NCI-H526 (cell line): ENCODE measurements at places on chromosomes 16 and 17.

DNA sequence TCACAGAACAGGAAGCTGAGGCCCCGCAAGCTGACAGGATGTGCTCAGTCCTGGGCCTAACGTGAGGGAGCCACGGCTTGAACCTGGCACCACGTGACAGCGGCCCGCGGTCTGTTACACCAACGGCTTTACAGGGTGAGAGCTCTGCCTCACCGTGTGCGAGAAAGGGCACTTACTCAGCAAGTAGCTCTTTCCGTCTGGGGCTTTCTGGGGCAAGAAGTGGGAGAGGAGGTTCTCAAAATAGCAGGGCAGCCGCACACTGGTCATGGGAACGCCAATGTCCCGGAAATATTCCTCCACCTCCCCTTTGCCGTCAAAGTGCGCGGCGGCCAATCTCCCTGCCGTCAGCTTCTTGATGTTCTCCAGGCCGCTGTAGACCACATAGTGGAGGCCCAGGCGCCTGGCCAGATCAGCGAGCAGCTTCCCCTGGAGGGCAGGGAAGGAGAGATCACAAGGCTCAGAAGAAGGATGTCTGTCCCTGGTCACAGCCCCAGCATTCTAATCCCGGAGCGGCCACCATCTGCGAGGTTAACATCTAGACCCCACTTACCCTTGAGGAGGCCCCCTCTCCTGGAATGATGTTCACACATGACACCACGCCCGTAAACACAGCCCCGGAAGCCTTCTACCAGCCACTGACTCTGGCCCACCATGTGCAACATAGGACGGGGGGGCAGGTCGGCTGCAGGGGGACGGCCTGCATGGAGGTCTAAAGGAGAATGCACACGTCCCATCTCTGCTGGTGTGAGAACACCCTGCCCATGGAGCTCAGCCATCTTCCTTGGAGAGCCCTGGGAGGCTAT is 8.2 kb downstream of the NMRAL1 start:
- no peak for DNase-seq

DNA sequence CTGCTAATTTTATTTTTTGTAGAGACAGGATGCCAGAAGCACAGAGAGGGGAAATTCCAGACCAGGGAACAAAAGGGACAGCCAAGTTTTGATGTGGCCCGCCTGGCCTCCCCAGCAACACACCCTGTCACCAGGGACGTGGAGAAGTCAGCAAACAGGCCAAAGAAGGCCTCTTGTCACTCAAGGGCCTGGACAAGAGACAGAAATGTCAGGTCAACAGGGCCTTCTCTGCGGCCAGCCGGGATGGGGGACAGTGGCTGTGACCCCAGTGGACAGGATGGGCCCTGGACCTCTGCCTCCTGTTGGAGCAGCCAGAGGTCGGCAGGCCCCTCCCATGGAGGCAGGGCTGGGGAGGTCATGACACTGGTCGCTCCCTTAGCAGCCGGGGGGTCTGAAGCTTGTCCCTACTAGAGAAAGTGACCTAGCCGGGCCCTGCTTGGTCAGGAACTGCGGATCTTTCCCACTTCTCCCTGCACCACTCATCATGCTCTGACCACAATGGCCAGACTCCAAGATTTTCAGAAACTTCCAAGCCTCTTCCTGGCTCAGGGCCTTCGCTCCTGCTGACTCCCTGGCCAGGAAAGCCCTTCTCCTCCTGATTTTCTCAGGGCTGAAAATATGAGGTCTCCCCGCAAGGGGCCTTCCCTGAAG is 9.2 kb upstream of the TVP23A start:
- no peak for DNase-seq

DNA sequence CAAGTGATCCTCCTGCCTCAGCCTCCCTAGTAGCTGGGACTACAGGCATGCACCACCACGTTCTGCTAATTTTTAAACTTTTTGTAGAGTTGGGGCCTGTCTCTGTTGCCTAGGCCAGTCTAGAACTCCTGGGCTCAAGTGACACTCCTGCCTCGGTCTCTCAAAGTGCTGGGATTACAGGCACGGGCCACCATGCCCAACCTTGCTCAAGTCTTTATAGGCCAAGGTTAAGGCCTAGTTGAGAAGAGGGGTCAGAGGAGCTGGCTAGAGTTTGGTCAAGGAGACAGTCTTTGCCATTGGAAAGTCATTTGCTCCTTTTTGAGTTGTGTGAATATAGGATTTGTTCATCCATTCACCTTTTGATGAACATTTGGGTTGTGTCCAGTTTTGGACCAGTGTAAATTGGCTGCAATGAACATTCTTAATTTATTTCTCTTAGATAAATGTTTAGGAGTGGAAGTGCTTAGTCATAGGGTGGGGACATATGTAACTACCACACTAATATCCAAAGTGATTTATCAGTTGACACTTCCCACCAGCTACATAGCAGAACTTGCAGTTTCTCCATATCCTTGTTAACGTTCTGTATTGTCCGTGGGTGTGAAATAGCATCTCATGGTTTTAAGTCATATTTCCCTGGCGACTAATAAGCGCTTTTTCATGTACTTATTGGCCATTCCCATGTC is 30.7 kb upstream of the ARHGAP17 start:
- no peak for DNase-seq

DNA sequence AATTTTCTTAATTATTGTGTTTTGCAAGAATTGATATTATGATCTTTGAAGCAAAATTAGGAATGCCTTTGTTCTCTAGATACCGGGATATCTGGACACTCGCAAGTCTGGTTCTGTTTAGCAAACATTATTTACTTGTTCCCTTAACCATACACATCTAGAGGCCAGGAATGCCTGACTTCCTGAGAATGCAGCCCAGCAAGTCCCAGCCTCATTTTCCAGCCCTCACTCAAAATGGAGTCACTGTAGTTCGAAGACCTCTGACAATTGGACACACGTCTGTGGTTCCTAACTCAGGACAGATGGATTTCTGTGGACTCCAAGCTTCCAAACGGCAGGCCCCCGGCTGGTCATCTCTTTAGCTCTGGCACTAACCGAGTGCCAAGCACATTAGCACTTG is 355.4 kb upstream of the RBFOX1 start:
- no peak for DNase-seq
